Activated CD8-positive, alpha-beta memory T cell treated with anti-CD3 and anti-CD28 coated beads for 24 hours (primary cell): ENCODE measurements at places on chromosomes 12 and 14.

- DNase-seq, result no peak
Measured at GRCh38 chr12:88684610-88685009, 104.3 kb upstream of the KITLG start.

DNA sequence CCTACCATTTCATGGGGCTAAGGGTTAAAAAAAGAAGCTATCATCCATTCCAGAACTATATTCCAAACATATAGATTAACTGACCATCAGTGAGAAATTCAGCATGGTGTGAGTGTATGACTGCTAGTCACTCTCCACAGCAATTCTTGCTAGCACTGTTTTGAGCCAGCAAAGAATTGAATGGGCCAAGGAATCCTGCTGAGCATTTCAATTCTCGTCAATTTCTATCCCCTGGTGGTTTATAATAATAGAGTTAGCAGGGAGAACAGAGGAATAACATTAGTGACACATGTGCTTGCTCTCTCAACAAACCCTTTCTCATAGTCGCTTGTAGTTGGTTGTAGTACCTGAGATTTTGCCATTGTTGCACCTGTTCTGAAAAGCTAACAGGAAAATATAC is 7.2 kb downstream of the MBIP start:
- DNase-seq, result no peak

- no peak for DNase-seq
Measured at GRCh38 chr12:14612898-14613445, 45.3 kb upstream of the PLBD1 start.

DNA sequence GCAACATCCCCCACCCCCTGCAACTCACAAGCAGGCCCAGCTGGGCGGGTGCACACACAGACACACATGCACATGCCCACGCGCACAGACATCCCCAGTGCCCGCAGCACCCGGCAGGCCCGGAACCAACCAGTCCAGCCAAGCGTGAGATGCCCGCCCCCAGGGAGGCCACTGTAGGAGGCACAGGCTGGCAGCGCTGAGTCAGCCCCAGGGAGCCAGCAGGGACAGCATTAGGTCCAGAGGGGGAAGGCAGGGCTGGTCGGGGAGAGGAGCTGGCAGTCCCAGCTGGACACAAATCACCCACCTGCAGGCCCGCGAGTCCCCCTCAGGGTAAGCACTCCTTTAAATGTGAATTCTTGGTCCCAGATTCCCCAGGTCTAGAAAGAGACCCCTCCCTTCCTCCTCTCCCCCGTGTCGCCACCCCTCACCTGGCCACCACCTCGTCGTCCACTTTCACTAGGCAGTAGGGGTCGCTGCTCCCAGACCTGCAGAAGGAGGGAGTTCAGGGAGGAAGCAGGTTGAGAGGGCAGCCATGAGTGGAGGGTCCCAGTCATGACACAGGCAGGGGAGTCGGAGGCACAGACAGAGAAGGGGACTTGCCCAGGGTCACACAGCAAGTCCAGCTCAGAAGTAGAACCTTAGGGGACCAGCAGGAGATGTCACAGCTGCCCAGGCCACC is 5.0 kb downstream of the RASAL1 start:
- no peak for DNase-seq

- no peak for DNase-seq
Measured at GRCh38 chr14:58771016-58771415, 133.3 kb downstream of the DACT1 start.

GRCh38 chr14:102523569-102524450 is 14.2 kb upstream of the ANKRD9 start:
- peak; percentile 62 for DNase-seq

DNA sequence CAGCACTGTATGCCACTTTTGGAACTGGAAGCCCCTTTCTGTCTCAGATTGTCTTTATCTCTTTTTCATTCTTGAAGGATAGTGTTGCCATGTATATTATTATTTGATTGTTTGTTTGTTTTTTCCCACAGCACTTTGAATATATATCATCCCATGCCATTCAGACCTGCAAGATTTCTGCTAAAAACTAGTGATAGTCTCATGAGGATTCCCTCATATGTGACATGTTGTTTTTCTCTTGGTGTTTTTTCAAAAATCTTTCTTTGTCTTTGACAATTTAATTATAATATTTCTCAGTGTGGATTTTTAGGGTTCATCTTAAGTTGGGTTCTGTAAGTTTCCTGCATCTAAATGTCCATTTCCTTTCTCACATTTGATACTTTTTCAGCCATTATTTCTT is 36.8 kb upstream of the SCAF11 start:
- no peak for DNase-seq

GRCh38 chr12:111186347-111186746 is 182.5 kb downstream of the PHETA1 start:
- no peak for DNase-seq

DNA sequence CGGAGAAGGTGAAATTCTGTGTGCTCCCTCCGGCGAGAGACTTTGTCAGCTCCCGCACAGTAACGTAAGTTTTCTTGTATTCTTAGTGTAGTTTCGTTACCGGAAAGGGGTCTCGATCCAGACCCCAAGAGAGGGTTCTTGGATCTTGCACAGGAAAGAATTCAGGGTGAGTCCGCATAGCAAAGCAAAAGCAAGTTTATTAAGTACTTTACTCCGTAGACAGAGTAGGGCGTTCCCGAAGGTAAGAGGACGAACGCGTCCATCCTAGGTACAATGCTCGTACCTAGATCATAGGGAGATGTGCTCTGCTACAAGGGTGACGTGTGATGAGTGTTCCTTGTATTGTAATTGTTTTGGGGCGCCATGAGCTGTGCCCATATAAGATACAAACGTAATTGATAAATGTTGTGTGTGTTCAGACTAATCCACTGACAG is 293 bp downstream of the IFI27L1 start:
- DNase-seq, result no peak

GRCh38 chr12:52035190-52035589 is 16.1 kb upstream of the NR4A1 start:
- no peak for DNase-seq

- no peak for DNase-seq
Measured at GRCh38 chr12:108985750-108986149, 35.1 kb downstream of the SVOP start.

DNA sequence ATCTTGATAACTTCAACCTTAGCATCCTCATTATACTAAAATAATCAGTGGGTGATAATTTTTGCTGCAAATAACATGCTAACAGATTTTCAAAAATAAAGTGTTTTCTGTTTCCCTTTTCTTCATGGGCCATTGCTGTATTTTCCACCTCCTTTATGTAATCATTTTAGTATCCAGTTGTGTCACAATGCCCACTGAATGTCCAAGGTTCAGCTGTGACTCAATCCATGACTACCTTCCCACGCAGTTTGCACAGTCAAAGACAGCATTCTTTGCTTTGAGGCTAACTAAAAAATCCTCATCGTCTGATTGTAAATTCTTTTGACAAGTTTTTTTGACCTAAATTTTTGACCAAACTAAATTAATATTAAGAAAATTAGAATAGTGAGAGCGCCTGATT is 474.1 kb downstream of the FLRT2 start:
- no peak for DNase-seq

DNA sequence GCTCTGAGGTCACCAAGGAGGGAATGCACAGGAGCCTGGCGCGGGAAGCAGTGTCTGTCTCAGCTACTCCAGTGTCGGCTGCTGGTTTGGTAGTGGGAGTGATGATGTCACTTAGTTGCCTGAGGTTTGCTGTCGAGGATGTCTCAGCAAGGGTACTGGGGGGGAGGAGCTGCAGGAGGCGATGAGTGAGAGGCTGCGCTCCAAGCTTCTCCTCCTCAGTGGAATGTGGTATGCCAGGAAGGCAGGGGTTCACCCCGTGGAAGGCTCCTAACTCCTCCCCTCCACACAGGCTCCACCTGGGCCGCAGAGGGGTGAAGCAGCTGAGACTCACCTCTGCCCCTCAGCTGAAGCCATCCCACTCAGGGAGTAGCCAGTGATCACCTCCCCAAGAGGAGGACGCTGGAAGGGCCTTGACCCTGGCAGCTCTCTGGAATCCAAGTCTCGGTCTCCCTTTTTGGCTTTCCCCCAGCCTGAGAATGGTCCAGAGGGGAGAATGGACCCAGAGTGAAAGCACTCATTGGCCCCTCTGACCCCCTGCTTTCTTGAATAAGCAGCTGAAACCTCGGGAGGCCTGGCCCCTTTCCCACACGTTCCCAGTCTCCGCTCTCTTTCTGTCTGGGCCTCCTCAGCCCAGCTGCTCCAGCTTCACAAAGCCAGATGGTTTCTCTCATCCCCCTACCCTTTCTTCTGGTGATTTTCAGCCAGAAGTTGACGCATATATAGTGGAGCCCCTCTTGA is 178.9 kb upstream of the FKBP4 start:
- no peak for DNase-seq

GRCh38 chr12:20040831-20041230 is 327.5 kb upstream of the PDE3A start:
- no peak for DNase-seq

GRCh38 chr12:38399711-38400206 is 83.2 kb downstream of the ALG10B start:
- no peak for DNase-seq

GRCh38 chr12:99131751-99132199 is 486.7 kb downstream of the APAF1 start:
- DNase-seq, result no peak

- no peak for DNase-seq
Measured at GRCh38 chr14:75604979-75605851, 26.8 kb downstream of the FLVCR2 start.

DNA sequence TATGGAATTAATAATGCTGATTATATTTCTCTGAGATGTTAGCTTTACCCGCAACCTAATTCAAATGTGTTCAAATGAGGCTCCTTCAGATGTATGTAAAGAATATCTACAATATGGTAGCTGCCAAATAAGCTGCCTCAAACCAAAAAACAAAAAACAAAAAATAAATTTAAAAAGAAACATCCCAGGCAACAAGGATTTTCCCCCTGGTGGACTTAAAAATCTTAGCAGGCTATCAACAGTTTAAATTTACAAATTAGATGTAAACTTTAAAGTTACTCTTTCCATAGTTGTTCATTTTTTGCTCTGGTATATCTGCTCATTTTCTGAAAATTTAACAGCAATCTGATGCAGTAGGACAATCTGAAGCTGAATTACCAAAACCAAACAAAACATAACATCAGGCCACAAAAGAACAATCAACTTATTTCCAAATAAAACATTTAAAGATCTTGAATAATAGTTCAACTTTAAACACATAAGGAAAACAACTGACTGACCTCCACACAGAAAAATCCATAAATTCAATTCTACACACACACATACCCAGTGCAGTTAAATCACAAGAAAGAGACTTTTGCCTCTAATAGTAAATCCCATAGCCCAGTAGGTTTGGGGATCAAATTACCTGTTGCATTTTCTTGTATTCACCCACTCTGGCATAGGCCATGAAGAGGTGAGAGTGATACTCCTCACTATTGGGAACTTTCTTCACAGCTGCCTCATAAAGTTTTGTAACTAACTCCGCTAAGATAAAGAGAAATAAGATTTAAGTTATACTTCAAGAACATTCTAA is 21.3 kb downstream of the NAA25 start:
- no peak for DNase-seq

- DNase-seq, result no peak
Measured at GRCh38 chr12:11564984-11565651, 84.4 kb upstream of the ETV6 start.

DNA sequence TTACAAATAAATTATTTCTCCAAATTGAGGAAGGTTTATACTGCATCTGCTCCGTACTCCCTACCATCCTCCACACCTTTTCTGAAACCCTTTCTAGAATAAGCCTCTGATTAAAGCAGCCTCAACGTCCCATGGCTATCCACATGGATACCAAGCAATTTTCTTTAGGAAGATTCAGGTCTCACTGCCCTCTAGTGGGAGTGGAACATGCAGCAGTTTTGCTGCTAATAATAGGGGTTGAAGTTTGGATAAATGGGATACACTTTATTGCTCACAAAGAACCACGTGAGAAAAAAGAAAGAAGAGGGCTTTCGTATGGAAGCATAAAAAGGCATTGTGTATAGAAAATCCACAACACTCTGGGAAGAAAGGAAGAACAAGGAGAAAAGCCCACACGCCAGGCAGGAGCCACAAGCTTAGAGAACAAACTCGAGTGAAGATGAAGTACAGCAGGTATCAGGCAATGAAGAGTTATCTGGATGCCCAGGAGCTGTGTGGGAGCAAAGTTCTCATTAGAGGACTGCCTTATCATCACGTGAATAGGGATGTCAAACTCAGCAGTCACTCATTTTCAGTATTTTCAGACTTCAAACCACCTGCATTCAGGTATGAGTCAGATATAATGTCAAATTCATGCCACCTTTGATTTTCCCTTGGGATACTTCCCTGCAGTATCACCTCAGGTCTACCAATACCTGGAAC is 45.8 kb downstream of the CCER1 start:
- DNase-seq, result no peak

GRCh38 chr14:96102081-96102856 is 63.1 kb downstream of the C14orf132 start:
- DNase-seq, result no peak

DNA sequence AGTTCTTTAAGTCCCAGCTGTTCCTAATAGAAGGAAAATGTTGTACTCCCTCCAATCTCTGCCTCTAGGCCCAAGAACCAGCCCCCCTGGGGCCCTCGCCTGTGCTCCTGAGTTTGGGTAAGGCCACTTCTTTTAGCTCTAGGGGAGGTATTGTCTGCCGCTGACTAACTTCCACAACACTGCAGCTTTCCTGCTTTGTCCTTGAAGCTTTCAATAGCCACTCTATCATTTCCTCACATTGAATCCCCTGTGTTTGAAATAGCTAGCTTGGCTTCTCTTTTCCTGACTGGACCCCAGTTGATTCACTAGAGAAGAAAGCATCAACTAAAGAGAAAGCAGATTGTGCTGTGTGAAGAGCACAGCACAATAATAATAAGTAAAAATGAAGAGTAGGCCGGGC is 28.8 kb downstream of the KRT80 start:
- no peak for DNase-seq

DNA sequence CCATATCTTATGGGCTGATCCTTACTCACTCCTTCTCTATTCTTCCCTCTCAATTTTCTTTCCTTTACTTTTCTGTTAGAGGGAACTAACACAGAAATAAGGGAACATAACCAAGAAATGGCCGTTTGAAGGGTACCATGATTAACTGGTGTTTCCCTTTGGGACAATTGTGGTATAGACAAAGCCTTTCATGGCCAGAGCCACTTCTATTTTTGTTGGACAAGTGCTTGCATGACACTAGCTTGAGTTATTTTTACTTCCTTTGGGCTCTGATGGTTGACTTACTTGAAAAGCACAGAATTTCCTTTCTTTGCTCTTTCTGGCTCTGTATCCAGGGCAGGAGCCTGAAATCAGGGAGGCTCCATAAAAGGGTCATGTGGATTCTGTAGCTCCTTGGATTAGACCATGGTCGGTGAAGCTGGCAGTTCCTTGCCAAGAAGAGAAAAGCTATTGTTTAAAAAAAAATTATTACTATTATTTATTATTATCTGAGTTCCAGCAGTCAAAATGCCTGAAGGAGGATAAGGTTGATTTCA is 130.6 kb downstream of the KTN1 start:
- no peak for DNase-seq

GRCh38 chr14:51295646-51296263 is 55.7 kb downstream of the TMX1 start:
- DNase-seq, result no peak

GRCh38 chr14:98028162-98028561 is 1231.0 kb downstream of the VRK1 start:
- DNase-seq, result no peak
